Stimulated activated CD4-positive, alpha-beta T cell treated with anti-CD3 and anti-CD28 coated beads, Interleukin-15, amount 100 ng/mL, for 1 hour (primary cell): ENCODE measurements at places on chromosomes 12 and 14.
A peak's percentile ranks its signal among the peaks of the same experiment; 100 is the strongest.

GRCh38 chr12:7079826-7080125, 12.5 kb downstream of the C1R start:
- DNase-seq: no peak

DNA sequence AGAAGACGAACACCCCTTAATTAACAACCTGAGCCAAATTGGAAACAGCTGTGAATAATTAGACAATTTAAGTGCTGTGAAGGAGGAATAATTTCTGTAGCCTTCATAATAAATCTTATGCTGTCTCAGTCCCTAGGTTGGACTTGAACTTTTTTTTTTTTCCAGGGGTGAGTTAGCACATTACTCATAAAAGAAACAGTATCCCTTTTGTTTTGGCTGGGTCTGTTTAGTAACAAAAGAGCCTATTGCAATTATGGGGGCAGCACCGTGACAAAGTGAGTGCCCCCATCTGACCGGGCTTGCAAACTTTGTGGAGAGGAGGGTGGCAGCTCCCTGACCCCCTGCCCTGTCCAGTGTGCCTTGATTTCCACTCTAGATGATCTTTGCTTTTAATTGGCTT, 167.4 kb downstream of the DICER1 start:
- DNase-seq: no peak

DNA sequence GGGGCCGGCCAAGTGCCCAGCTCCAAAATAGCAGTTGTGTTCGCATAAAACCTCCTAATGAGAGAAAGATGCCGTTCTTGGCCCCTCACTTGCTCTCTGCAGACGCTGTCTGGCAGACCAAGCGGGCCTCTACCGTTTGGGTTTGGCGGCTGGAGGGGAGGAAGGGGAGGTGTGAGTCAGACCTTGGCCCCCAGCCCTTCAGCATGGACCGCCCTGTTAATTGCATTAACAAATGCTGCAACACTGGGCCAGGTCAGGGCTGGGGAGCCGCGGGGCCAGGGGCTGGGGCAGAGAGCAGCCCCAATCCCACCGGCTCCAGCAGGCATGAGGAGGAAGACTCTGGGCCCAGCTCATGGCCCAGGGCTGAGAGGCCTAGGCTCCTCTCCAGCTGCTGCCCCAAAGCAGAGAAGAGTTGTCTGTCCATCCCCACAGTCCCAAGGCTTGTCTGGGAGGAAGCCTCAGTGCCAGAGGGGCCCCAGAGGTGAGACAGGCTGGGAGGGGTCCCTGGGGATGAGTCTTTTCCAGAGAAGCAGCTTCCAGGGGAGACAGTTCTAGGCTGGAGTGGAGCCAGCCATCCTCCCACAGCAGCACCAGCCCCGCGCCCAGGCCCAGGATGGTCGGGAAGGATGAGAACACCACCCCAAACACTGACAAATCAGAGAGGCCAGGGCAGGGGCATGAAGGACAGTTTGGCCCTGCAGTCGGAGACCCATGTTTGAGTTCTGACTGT, 16.9 kb downstream of the LTBP2 start:
- no peak for DNase-seq

DNA sequence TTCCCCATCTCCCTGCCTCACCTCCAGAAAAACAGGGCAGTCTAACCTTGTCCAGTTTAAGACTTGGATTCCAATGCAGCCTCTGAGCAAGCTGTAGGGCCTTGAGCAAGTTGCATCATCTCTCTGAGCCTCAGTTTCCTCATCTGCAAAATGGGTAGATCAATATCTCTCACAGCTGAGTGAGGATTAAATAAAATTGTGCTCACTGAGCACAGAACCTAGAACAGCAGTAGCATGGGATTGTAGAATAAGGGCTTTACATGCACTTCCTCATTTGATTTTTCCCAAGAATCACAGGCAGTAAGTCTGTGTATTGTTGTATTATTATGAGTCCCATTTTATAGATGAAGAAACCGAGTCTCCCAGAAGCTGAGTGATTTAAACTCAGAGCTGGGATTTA, 2.0 kb downstream of the DTX1 start:
- no peak for DNase-seq

DNA sequence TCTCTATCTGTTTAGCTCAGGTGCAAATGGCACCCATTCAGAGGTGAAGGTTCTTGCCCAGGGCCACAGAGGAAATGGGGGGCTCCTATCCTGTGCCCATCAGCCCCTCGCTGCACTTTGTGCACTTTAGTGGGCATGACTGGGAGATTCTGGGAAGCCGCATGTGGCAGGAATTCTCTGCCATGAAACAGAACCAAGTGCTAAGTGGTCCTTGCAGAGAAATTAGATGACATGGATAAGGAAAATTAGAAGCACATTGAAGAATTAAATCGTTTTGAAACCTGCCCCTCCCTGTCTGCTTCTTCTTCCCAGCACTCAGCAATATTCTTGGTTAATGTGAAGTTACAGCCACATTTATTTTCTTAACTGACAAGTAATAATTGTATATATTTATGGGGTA, 185.2 kb upstream of the RTL1 start:
- no peak for DNase-seq

GRCh38 chr14:68390741-68391140, 402.1 kb downstream of the ZFP36L1 start:
- no peak for DNase-seq

GRCh38 chr14:37698840-37699777, 103.7 kb downstream of the TTC6 start:
- no peak for DNase-seq

DNA sequence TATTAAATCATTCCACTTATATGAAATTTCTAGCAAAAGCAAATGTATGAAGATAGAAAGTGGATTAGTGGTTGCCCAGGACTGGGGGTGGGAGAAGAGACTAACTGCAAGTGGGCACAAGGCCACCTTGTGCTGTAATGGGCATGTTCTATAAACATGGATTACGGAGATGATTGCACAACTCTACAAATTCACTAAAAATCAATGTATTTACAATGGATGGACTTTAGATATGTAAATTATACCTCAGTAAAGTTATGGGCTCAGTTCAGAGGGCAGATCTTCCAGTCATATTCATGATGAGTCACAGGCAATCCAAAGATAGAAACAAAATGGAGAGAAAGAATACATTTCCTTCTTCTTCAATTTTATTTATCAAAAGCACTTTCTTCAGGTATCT, 173.9 kb downstream of the NDUFA12 start:
- no peak for DNase-seq

DNA sequence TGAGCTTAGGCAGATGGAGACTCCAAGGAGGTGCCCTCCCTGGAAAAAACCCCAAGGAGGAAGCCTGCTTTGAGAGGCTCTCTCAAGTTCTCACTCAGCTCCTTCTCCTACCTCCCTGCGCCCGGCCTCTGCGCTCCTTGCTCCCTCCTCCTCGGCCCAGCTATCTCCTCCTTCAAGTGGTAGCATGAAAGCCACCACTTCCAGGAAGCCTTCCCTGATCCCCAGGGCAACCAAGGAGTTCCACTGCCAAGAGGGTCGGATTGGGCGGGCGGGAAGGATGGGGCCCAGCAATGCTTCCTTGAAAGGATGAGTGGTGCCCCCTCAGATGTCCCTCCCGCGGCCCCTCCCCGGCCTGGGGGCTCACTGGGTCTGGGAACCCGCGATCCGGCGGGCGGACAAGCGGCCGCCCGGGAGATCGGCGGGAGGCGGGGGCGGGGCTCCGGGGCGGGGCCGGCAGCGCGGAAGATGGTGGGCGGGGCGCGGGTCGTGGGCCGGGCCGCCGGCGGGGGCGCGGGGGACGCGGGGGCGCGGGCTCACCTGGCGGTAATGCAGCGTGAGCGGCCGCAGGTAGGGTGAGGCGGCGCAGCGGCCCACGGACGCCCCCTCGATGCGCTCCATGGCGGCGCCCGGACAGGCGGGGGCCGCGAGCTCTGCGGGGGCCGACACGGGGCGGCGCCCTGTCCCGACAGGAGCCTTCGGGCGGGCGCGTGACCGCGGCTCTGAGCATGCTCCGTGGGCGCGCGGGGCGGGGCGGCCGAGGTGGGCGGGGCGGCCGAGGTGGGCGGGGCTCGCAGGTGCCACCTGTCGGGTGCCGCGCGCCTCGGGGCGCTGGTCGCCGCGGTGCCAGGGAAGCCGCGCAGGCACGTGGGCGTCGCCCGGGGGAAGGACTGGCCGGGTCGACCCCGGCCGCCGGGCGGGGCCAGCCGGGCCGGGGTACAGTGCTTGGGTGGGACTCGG, at the start of gene NUDT14:
Gene NUDT14, minus strand, starts transcription at position 721 of the 957 bp plus-strand sequence. Its CDS starts 103 bp downstream, at position 618.
- peak; percentile 82 for DNase-seq

DNA sequence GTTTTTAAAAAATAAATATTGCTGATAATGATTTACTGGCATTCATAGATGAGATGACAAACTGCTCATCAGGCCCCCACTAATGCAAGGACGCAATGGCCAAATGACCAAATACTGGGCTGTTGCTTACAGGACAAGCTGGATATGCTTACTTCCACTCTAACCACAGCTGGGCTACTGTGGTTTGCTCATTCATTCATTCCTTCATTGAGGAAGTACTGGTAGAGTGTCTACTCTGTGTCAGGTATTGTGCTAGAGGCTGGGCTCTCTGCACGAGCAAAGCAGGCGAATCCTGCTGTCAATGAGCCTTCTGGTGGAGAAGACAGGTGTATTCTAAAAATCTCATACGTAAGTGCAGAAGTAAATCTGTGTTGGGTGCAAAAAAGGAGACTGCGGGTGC, 113.3 kb upstream of the SLC38A2 start:
- DNase-seq: no peak

DNA sequence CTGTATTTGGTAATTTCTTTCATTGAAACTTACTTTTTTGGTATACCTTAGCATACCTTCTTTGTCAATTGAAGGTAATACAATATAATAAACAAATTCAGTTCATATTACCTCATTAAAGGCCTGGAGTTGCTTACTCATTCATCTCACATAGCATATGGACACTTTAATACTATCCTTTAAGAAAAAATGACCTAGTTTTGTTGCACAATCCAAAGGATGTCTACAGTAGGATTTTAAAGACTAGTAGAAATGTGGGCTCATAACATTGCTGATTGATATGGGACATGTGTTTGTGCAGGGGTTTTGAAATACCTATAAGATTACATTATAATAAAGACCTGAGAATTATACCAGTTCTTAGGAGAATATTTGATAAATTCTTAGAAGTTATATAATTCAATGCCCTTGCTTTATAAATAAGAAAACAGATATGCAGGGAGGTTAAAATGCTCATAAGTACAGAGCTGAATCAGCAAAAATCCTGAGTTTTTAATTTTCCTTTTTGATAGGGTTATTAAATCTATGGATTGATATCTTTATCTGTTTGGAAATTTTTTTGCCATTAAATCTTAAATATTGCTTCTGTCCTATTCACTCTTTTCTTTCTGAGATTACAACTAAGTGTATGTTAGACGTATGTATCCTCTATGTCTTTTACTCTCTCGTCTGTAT, 352.1 kb downstream of the ATP23 start:
- DNase-seq: no peak

DNA sequence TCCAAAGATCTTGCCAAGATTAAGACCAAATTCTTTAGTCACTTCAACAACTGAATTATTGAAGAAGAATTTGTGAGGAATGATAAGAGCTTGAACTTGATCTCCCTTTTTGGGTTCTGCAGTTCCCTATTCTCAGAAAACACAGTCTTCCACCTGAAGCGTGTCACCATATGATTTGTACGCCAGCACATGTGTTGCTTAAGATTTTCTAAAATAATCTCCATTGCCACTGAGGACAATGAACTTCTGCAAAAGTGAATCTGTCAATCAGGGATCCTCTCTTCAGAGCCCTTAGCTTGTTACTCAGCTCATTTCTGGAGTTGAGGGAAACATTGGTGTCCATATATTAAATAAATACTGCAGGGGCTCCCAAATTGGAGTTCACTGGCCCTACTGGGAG, 4.2 kb upstream of the SPIC start:
- DNase-seq: no peak

DNA sequence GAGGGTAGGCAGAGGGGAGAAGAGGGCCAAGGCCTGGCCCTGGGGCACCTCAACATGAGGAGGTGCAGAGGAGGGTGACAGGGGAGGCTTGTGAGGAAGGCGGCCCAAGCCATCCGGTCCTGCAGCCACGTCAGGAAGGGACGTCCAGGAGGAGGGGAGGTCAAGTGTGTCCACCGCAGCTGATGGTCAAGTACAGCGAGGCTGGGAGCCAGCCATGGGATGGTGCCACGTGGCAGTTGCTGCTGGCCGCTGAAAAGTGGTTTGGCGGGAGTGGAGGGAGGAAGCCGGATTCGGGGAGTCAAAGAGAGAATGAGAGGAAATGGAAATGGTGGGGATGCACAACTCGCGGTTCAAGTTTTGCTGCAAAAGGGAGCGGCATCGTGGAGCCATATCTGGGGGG, 41.2 kb downstream of the PRIMA1 start:
- no peak for DNase-seq

DNA sequence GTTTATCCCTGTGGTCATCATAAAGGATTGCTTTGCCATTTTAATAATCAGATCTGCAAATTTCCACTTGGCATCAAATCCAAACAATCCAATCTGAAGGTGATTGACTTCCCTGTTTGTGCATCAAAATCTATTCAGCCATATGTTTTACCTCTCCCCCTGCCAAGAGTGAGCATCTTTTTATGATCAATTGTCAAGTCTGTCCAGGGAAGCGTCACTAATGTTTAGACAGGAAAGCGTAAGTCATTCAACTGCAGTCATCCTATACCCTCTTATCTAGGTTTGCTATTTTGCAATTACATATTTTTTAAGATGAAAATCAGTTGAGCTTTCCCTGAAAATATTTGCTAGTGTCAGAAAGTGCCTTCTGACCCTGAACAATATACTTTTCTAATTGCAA, 1224.1 kb upstream of the SEL1L start:
- DNase-seq: no peak

GRCh38 chr12:48883305-48884161, 17.9 kb upstream of the RND1 start:
- DNase-seq: no peak

GRCh38 chr12:132739600-132740312, 21.9 kb downstream of the ANKLE2 start:
- DNase-seq: no peak

- peak; percentile 26 for DNase-seq
Measured at GRCh38 chr12:124347805-124348658, 53.1 kb downstream of the RFLNA start.

DNA sequence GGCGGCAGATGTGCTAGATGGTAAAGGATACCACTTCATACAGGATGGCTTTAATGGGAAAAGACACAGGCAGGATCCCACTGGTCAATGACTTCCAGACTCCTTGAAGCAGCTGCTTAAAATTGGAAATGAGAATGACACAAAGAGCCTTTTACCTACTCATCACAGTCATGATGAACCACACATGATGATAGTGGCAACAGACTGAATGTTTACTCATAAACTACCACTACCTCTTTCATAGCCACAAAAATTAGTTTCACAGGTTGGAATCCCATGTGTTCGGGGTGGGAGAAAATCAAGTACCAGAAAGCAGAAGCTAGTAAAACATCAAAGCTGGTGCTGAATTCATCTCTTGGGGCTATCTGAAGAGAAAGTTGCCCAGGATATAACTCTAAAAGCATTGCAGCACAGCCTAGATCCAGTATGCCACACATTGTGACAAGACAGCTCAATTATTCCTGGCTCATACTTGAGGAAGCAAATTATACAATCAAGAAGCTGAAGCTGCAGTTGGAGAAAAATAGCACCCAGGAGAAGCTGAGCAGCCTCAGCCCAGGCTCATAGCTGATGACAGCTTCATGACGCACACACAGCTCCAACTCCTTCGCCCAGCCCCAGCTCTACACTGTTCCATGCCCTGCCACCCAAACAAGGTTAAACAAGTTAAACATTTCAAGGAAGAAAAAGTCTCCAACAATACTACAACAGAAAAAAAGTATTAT, 29.0 kb upstream of the C12orf50 start:
- no peak for DNase-seq
